ENCODE measurements at places on chromosomes 5 and 9. TPM values are rescaled to one million over a fixed set of nuclear protein-coding genes. Genes with fewer than 3 reads are reported as not detected.

Gene PTGES
- total RNA-seq = 3.2 TPM

Gene CDX1
- not detected for total RNA-seq

GRCh38 chr5:111134087-111134486, 41.9 kb downstream of the WDR36 start:
- no peak for DNase-seq

Gene OR1J2
- total RNA-seq = not detected

DNA sequence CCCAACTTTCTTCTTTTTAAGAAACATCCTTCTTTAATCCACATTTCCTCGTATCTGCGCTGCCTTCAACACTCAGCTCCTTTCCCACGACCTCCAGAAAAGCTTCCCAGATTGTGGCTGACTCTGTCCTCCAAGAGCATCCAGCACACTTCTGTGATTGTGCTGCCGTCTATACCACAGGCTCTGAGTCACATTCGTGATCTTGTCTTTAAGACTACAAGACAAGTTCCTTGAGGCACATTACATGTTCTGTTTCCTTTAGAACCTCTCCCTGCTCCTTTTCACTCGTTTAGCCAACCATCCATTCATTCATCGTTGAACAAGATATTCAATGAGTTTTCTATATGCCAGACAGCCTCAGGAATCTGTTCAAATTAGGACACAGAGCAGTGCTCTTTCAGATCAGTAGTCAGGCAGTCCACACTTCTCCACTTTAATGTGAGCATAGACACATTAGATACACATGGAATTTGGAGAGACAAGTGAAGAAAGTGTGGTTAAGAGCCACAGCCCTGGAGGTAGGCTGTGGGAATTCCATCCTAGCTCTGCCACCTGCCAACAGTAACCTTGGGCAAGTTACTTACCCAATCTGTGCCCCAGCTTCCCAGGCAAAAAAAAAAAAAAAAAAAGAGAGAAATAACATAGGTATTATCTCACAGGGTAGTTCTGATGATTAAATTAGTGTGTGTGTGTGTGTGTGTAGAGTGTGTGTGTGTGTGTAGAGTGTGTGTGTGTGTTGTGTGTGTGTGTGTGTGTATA, 18.9 kb downstream of the WHRN start:
- no peak for DNase-seq

Gene LCN9
- total RNA-seq = not detected
